ENCODE measurements at places on chromosomes 1 and 21.

DNA sequence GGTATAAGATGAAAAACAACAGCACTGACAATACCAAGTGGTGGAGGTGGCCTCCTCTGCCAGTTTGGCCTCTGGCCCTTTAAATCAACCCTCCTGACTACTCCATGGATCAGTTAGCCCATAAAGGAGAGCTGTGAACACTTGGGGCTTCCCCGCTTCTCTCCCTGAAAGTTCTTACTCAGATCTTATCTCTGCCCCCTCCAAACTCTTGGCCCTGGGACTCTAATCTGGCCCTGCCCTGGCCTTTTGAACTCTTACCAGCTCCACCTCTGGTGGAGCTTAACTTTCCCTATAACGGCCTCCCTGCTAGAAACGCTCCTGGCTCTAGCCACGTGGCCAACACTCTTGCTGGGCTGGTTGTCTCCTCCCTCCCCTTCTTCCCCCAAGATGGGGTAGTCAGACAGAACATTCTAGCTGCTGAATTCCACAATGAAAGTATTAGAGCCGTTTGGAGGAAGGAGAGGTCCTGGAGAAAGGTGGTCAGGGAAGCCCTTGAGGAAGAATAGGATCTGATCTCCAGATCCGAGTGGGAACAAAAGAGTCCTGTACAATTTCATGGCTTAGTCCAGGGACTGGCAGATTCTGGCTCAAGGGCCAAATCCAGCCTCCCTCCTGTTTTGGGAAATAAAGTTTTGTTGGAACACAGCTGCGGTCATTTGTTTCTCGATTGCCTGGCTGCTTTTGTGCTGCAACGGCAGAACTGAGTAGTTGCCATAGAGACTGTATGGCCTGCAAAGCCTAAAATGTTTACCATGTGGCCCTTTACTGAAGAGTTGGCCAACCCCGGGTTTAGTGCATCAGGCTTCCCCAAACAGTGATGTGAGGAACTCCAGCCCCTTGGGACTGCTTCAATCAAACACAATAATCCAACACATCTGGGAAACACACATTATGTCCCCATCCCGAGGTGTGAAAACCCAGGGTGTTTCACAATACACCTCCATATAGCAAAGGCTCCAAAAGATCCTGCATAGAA, 9.5 kb upstream of the PIGR start:
- peak; percentile 70 for DNase-seq

GRCh38 chr1:42340093-42340492, 5.1 kb upstream of the FOXJ3 start:
- no peak for DNase-seq

GRCh38 chr1:77475641-77476040, 193.8 kb downstream of the AK5 start:
- DNase-seq: no peak

GRCh38 chr1:101713760-101714159, 283.0 kb downstream of the OLFM3 start:
- DNase-seq: no peak

- no peak for DNase-seq
These were observed 13.6 kb upstream of the CEP85 start for GRCh38 chr1:26220199-26220912.

- no peak for DNase-seq
These were observed 115.2 kb upstream of the CACYBP start for GRCh38 chr1:174884566-174884965.

DNA sequence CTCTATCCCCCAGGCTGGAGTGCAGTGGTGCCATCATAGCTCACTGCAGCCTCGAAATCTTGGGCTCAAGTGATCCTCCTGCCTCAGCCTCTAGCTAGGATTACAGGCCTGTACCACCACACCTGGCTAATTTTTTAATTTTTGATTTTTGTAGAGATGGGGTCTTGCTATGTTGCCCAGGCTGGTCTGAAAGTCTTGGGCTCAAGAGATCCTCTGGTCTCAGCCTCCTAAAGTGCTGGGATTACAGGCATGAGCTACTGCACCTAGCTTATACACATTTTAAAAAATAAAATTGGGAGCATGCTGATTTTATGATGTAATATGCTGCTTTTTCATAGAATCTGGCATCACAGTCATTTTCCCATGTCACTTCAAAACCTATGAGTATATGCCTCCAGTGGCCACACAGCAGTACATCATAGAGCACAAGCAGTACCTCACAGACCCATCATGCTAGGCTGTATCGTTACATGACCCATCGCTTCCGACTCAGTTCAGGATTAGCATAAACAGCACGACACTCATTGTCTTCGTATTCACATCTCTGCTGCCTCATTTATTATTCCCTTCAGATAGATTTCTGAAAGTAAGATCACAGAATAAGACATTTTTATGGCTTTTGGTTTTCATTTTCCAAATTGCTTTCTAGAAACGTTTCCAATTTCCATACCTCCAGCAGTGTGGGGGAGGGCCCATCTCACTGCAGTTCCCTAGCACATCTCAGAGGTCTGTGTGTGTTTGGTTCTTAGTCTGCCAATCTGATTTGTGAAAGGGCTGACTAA, 35.9 kb upstream of the CCSAP start:
- DNase-seq: no peak

GRCh38 chr1:68028566-68028965, 21.9 kb downstream of the DIRAS3 start:
- DNase-seq: no peak

- no peak for DNase-seq
These were observed 5.0 kb upstream of the SH3BGRL3 start for GRCh38 chr1:26274801-26275425.

- DNase-seq: no peak
These were observed 38.8 kb downstream of the RIPK4 start for GRCh38 chr21:41727784-41728763.

- no peak for DNase-seq
These were observed 69.0 kb downstream of the CD34 start for GRCh38 chr1:207841901-207842300.

DNA sequence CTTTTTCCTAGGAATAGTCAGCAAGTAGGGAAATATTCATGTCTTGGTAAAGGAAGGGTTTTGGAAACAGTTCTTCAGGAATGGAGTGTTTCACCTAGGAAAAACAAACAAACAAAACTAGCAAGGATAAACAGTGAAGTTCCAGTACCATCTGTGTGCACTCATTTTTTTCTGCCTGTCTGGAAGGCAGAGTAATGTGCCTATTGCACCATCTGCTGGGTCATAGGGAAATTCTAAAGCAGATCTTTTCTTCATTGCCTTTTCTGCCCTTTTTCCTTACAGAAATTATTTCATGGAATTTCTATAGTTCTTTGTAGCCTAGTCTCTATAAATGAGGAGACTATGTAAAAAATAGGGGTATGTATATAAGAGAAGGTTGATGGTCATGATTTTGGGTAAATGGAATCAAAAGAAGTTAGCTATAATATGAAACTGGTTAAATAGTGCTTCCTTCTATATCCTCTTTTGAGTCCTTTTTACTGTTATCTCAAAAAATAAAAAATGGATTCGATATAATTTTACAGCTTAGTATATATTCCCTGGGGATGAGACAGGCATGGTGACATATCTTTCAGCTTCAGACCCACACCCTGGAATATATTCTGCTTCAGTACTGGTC, 3.4 kb upstream of the HRNR start:
- DNase-seq: no peak

- no peak for DNase-seq
These were observed 203.2 kb downstream of the APP start for GRCh38 chr21:25967181-25967900.

DNA sequence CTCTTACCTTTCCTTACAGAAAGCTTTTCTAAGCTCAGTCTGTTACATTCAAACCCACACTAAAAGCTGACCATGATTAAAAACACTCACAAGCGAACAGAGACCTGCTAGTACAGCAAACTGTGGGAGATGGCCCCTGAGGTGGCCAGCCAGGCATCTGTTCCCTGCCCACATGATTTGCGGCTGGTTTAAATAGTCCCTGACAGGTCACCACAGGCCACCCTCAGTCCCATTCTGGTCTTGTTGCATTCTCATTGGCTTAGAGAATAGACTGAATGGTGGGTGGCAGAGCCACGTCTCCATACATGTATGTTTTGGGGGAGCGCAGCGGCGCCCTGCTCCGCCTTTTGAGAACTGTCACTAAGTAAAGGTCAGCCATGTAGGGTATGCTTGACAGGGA, 2.3 kb upstream of the ACTA1 start:
- DNase-seq: no peak

DNA sequence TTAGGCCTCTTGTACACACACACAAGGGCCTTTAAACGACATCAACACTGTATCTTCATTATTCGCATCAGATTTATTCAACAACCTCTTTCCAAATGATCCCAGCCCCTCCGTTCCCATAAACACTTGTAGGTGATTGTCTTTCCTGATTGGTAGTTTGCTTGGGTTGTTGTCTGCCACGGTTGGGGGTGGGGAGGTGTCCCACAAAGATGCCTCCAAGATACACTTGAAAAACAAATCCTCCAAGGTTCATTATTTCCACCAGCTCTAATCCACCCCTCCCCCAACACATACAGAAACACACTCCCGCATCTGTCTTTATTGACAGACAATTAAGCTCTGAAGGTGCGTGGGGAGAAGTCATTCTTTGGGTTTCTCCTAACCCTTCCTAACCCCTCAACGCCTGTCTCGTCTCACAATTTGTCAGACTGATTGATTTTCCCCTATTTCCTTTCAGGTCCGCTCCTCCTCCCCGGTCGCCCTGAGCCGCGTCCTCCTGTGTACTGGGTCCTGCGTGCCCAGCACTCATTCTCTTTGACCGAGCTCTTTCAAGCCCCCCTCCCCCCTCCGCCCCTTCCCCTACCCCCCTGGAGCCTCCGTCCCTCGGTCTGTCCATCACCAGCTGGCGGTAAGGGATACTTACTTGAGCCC, 1.4 kb downstream of the WDR26 start:
- DNase-seq: no peak

GRCh38 chr1:162250004-162250730, 126.5 kb downstream of the SPATA46 start:
- no peak for DNase-seq

DNA sequence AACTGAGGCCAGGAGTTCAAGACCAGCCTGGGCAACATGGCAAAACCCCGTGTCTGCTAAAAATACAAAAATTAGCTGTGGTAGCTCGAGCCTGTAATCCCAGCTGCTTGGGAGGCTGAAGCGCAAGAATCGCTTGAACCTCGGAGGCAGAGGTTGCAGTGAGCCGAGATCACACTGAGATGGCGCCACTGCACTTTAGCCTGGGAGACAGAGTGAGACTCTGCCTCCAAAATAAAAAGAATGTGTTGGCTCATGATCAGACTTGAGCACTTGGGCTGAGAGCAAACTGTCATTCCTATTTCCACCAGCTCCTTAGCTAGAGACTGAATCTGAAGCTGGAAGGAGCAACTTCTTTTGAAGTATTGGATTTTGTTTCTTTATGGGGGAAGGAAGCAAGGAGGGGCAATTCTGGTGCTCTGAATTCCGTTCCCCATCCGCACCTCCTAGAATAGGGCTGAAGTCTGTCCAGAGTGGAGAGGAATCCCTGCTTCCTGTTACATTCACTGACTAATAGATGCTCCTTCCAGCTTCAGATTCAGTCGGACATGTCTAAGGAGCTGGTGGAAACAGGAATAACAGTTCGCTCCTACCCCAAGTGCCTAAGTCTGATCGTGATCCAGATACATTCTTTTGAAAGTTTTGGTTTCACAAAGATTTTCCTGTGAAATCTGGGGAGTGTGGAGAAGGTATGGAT, 3.8 kb downstream of the ZNF672 start:
- peak; percentile 26 for DNase-seq

GRCh38 chr1:111707906-111708305, 31.3 kb downstream of the INKA2 start:
- DNase-seq: no peak

- DNase-seq: no peak
These were observed 497.8 kb downstream of the TTLL7 start for GRCh38 chr1:83500987-83501591.

GRCh38 chr1:43711049-43711448, 3.7 kb downstream of the ST3GAL3 start:
- peak; percentile 47 for DNase-seq

- peak; percentile 58 for DNase-seq
These were observed 180.6 kb downstream of the PAPPA2 start for GRCh38 chr1:176643536-176643935.

- DNase-seq: no peak
These were observed 37.6 kb downstream of the CRYAA start for GRCh38 chr21:43206231-43207042.

DNA sequence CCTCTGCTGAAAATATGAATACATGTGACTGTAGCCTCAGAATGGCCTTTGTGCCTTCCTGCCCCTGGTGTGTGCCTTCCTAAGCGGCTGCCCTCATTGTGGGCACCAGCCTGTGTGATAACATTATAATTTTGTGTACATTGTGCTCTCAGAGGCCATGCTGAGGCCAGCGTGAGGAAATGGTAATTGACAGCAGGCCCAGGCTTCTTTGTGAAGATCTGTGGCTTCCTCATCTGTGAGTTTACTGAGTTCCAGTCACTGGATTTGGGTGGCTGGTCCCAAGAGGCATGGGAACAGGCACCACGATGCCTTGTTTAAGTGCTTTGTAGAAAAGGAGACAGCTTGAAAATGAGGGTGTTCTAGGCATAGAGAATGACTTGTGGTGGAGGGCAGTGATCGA, 389.3 kb downstream of the OMA1 start:
- DNase-seq: no peak

- DNase-seq: no peak
These were observed 7.9 kb downstream of the CD53 start for GRCh38 chr1:110880708-110881374.

GRCh38 chr1:88885933-88886332, 5.4 kb downstream of the GTF2B start:
- DNase-seq: no peak

DNA sequence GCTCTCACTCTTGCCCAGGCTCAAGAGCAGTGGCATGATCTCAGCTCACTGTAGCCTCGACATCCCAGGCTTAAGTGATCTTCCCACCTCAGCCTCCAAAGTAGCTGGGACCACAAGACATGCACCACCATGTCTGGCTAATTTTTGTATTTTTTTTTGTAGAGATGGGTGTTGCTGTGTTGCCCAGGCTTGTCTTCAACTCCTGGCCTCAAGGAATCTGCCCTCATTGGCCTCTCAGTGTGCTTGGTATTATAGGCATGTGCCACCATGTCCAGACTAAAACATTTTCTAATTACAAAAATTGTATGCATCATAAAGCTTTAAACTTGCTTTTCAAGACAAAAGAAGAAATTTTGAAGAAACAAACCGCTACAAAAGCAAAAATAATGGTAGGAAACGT, 20.1 kb downstream of the CBR1 start:
- no peak for DNase-seq

- DNase-seq: peak; percentile 28
These were observed 17.2 kb downstream of the SYT2 start for GRCh38 chr1:202692959-202693555.
